ENCODE measurements at places on chromosomes 5 and 9.

DNA sequence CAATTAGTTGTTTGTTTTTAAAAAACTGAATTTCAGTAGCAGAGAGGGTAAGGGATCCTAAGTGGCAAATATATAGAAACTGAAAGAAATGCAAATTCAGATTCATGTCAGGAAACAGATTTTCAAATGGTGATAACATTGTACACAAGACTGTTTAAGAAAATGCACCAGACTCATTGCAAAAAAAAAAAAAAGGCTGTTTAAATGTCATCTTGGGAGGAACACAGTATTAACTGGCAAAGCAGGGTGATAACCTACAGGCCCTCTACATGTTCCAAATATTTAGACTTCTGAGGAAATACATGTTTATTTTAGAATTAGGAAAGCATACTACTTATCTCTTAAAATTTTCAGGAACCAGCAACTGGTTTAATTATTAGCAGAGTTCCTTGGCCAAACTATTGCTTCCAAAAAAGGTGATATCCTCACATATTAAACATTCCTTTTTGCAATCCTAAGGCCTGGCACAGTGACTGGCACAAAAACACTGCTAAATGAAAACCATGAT lies 114.5 kb downstream of the TSSK1B start:
- no peak for DNase-seq

- DNase-seq, result peak; percentile 6
These were observed 3.4 kb downstream of the SLC38A9 start for GRCh38 chr5:55708732-55709131.

- DNase-seq, result no peak
These were observed 21.7 kb downstream of the MED10 start for GRCh38 chr5:6356578-6357164.

GRCh38 chr9:130243882-130244170 lies 21.7 kb upstream of the HMCN2 start:
- no peak for DNase-seq

All from choroid plexus epithelial cell (primary cell).